ENCODE measurements at places on chromosomes 6 and 20.
A peak's percentile ranks its signal among the peaks of the same experiment; 100 is the strongest.

GRCh38 chr6:169783971-169784820 is 32.8 kb downstream of the ERMARD start:
- no peak for DNase-seq

DNA sequence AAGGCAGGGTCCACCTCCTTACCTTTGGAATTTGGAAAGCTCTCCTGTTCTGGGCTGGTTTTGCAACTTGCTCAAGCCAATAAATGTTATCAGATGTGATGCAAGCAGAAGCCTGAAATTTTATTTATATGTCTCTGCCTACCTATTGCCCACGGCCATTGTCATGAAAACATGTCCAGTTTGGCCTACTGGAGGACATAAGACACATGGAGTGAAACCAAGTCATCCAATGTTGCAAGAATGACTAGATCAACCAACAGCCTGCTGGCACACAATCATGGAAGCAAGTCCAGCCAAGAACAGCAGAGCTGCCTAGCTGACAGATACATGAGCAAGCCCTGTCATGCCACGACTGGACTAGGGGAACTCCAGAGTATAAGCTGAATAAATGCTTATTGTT is 56.7 kb upstream of the IRAK1BP1 start:
- no peak for DNase-seq

GRCh38 chr6:151325075-151326050 is 66.0 kb downstream of the ZBTB2 start:
- peak; percentile 56 for DNase-seq

- DNase-seq, result peak; percentile 18
Observed at GRCh38 chr6:89413006-89413400, 930 bp upstream of the RRAGD start.

- peak; percentile 54 for DNase-seq
Observed at GRCh38 chr20:20780127-20780824, 67.8 kb upstream of the RALGAPA2 start.

DNA sequence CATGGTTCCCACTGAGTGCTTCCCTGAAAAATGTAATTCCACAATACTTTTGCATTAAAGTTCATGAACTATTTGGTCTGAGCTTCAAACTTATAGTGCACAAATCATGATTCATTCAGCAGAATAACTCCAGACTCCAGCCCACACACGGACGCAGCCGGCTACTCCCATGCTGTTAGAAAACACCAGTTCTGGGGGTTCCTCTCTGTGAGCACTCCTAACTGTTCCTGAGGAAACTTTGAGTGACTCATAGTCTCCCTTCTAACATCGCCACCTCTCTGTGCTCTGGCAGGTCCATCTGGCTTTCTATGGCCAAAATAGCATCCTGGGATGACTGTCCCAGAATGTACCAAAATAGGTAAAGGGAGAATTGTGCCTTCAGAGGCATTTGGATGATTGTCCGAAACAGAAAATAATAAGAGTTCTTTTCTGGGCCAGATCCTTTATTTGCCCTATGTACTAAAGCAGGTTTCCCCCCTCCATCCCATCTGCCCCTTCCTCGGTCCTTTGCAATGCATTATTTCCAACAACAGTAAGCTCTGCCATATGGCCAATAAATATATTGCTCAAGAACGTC is 32.3 kb upstream of the LY86 start:
- no peak for DNase-seq

GRCh38 chr6:15250187-15251168 is 4.6 kb downstream of the JARID2 start:
- DNase-seq, result no peak

- DNase-seq, result no peak
Observed at GRCh38 chr20:33947709-33948295, 45.9 kb upstream of the RALY start.

- no peak for DNase-seq
Observed at GRCh38 chr6:11341303-11341702, 108.8 kb upstream of the NEDD9 start.
